Activated T-cell treated with anti-CD3 and anti-CD28 coated beads, Interleukin-2, amount 50 U/mL, for 72 hours (primary cell): ENCODE measurements at places on chromosomes 5 and 9. TPM values are rescaled to one million over a fixed set of nuclear protein-coding genes. Genes with fewer than 3 reads are reported as not detected.

GRCh38 chr5:26023361-26023760 lies 1015.0 kb downstream of the CDH9 start:
- no peak for DNase-seq

DNA sequence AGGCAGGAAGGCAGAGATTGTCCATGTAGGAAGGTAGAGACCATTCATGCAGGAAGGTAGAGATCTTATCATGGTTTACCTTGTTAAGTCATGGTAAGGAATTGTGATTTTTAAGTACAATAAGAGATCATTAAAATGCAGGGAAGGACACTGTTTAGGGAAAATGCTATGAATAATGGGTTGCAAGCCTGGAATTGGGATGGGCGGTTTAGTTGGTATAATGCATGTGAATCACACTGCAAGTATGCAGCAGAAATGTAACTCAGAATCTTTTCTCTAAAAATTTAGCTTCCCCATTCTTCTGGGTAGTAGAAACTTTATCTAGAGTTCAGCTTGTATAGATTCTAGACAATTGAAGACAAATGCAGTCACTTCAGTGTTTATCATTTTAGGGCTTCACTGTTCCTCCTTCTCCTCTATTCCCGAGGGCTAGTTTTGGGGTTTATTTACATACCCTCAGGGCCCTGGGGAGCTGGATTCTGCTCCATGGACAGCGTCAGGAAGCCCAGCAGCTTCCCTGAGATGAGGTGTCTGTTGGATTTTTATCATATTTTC lies 212.0 kb downstream of the SREK1 start:
- DNase-seq = no peak

Gene CTNNAL1
- total RNA-seq = 17.9 TPM

Gene CTXN3
- total RNA-seq = not detected

- DNase-seq = no peak
Measured at GRCh38 chr5:166436872-166437271, 1854.6 kb upstream of the WWC1 start.

- no peak for DNase-seq
Measured at GRCh38 chr9:80649001-80649420, 1040.3 kb downstream of the TLE1 start.

GRCh38 chr5:173764332-173765028 lies 123.7 kb upstream of the CPEB4 start:
- no peak for DNase-seq

Gene OCLN
- 0.62 TPM for total RNA-seq

DNA sequence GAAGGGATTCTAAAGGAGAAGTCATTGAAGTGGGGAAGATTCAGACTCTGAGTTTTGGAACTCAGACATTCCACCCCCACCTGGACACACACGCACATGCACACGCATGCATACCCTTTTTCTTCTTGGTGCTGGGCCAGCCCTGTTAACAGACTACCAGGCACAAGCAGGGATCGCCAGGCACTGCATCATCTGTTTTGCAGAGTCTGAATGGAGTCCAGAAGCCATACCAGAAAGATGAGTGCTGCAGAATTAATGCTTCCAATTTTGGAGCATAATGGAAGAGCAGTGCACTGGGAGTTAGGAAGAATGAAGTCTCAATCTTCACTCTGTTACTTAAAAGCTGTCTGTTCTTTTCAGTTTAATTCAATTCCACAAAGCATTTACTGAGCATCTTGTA lies 95.5 kb downstream of the PDE8B start:
- no peak for DNase-seq

DNA sequence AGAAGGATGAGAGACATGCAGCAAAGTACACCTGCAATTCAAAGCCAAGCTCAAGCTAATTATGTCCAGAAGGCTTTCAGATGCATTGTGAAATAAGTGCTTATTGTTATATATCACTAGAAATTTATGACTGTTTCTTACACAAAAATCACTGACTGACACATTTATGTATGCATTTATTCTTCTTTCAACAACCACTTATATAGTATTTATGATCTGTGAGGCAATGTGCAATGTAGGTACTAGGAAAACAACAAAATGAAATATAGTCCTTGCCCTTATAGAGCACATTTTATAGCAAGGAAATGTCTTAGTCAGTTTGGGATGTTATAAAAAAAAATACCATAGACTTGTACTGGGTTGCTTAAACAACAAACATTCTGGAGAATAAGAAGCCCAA lies 167.6 kb downstream of the YIPF5 start:
- DNase-seq = no peak

DNA sequence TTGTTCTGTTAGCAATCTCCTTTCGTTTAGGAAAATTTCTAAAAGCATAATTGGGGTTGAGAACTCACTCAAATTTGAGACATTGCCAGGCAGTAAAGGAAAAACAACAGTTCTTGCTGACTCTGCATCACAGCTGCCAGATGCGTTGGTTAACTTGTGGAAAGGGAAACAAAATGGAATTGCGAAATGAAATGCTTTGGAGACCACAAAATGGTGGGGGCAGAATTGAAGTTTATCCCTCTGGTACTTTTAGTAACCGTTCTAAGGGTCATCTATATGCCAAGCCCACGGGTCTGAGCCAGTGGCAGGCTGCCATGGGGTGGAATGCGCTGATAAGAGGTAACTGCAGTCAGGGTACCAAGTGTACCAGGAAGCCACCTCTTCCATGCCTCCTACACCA lies 28.6 kb upstream of the SELENOP start:
- no peak for DNase-seq

DNA sequence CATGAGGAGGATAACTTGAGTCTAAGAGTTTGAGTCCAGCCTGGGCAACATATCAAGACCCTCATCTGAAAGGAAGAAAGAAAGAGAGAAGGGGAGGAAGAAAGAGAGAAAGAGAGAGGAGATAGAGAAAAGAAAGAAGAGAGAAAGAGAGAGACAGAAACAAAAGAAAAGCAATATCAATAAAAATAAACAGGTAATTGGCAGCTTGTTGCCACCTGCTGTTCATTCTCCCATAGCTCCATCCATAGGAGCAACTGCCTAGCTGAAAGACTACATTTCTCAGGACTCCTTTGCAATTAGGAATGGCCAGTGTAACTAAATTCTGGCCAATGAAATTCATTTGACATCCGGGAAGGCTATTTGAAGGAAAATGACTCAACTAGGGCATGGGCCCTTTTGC lies 4.6 kb upstream of the TTC39B start:
- no peak for DNase-seq

Gene GFPT2
- total RNA-seq = 0.39 TPM

DNA sequence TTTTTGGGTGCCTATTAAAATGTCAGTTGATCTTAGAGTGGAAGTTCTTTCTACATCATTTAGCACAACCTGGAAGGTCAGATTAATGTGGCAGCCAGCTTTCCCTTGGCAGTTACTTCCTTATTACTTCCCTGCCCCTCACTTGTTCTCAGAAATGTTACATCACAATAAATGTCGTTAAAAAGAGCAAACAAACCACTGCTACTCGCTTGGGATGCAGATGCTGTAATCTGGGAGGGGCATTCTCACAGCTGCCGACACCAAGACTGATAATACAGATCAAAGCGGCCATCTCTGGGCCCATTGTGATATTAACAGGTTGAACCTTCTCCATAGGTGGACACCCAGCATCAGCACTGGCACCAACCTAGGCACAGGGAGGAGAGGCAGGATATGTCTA lies 29.3 kb downstream of the PLAC8L1 start:
- no peak for DNase-seq

Gene SPATA31A3
- not detected for total RNA-seq

GRCh38 chr5:108168915-108169314 lies 213.0 kb downstream of the FBXL17 start:
- DNase-seq = no peak

GRCh38 chr5:36066540-36067210 lies at the start of gene UGT3A2:
UGT3A2 (minus strand) TSS chr5:36066882; CDS start chr5:36066789, 93 bp downstream.
- peak; percentile 4 for DNase-seq

DNA sequence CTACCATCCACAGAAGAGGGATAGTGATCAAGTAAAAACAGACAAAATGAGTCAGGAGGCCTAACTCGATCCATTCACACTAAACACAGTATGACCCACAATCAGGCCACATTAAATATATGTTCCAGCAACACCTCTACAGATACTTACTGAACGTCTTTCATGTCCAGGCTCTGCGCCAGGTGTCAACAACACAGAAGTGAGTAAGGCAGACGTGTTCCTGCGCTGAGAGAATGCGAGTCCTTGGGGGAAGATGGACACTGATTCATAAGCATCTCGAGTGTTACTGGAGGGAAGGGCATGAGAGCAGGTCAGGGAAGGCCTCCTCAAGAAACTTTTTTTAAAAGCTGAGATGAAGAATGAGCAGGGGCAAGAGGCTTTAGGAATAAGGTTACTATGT lies 164.3 kb upstream of the CLINT1 start:
- DNase-seq = no peak

DNA sequence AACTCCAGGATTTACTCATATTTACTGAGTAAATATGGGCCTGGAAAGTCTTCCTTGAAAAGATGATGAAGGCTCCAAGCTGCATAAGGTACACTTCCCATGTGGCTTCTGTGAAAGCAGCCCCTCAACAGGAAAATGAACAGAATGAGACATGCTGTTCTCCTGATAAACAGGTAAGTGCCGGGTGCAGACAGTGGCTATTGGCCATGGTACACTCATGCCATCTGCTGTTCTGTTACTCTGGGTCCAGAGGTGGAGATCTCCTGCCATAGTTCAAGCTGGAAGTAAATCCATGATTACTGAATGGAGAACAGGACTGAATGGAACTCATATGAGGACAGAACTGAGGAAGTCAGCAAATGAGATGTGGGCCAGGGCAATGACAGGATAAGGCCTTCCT lies 103.6 kb downstream of the SLIT3 start:
- DNase-seq = no peak

DNA sequence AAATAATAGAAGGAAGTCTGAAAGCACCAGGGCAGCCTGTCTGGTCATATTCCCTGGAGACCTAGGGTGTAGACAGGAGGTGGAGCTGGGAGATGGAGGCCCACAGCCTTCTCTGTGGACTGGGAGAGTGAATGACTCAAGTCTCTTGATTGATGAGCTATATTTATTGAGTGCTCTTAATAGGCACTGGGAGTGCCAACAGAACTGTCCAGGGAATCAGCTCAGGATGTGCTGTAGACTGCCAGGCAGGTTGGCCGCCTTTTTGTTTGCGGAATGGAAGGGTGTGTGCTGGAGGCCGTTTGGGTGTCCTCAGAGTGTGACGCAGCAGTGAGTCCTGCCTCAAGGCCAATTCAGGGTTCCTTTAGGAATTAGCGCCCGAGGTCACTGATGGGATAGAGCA lies 33.4 kb upstream of the POMT1 start:
- no peak for DNase-seq

DNA sequence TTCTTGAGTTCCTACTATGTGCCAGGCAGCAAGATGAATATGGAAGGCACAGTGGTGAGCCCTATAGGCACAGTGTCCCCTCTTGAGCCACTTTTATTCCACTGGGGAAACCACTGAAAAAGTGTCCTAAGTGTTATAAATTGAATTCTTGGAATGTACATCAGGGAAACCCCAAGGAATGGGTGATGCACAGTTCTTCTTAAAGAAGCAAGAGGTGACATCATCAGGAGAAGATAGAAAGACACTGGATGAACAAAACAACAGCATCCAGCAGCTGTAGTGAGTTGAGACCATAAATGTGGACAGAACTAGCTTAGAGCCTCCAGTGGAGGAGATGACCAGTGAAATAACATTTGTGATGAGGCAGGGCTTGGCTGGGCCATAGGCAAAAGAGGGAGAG lies 199.2 kb upstream of the ANKRD55 start:
- no peak for DNase-seq

Gene GNG10
- 24.7 TPM for total RNA-seq

DNA sequence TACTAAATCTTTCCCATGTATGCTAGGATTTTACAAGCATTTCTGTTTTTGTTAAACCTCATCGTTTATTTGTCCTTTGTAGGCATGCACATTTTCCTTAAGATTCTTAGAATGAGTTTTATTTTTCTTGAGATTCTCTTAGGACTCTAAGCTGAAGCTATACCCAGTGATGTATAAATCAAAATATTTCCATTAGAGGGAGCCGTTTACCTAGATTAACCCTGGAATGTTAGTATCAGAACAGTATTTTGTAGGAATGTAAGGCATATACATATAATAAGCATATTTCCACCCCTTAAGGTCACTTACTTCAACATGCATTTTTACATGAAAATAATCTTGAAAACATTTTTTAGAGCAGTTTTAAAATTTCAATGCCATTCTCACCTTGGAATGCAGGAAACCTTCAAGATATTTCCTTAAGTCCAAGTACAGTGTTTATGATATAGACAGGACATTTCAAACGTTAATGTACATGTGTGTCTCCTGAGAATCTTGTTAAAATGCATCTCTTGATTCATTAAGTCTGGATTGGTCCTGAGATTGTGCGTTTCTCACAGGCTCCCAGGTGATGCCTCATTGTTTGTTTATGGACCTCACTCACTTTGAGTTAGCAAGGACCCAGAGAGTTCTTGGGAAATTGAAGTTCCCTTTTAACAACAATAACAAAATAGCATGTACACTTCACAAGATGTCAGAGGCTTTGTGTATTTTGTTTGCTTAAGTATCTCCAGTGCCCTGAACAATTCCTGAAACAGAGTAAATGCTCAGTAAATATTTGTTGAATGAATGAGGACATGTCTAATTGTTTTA lies 34.9 kb upstream of the FCHO2 start:
- DNase-seq = no peak

Gene SPATA6L
- 0.60 TPM for total RNA-seq

Gene PCDHA6
- not detected for total RNA-seq
